ENCODE measurements at places on chromosomes 4 and X. TPM values are rescaled to one million over a fixed set of nuclear protein-coding genes. Genes with fewer than 3 reads are reported as not detected.

GRCh38 chr4:34422472-34423175 lies 1821.7 kb downstream of the ARAP2 start:
- DNase-seq, result no peak

DNA sequence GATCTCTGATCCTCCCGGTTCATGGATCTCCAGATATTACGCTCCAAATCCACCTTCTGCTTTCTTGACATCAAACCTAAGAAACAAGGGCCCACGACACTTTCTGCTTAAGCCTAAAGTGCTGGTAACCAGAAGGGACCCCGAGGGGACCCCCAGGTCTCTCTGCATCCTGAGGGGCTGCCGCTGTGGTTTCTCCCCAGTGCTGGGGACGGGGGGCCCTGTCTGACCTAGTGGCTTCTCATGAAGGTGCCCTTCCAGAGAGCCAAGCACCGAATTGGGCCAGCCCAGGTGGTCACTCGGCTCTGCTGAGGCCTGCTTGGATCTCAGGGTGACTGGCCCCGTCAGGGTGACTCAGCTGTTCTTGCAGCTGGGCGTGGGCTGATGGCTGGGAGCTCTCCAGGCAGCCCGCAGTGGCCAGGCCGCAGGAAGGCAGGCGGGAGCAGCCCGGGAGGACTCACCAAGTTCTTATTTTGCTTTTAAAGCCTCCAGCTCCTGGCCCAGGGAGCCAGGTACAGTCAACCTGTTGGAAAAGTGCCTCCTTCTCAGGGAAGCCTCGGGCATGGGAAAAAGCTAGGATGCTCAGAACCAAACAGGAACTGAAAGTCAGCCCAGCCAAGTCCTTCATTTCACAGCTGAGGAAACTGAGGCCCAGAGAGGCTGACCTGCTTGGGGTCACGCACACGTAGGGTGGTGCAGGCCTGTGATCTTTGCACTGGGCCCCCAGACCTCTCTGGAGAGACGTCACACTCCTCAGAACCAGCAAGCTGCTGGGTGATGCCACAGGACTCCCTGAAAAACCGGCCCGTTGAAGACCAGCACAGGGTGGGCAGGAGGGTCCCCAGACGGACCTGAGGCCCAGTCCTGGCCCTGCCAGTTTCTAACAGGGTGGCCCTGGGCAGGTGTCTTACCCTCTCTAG lies 16.7 kb downstream of the BLOC1S4 start:
- no peak for DNase-seq

GRCh38 chrX:118536204-118536603 lies 40.6 kb downstream of the DOCK11 start:
- DNase-seq, result no peak

Gene SMIM10
- 0.51 TPM for total RNA-seq

DNA sequence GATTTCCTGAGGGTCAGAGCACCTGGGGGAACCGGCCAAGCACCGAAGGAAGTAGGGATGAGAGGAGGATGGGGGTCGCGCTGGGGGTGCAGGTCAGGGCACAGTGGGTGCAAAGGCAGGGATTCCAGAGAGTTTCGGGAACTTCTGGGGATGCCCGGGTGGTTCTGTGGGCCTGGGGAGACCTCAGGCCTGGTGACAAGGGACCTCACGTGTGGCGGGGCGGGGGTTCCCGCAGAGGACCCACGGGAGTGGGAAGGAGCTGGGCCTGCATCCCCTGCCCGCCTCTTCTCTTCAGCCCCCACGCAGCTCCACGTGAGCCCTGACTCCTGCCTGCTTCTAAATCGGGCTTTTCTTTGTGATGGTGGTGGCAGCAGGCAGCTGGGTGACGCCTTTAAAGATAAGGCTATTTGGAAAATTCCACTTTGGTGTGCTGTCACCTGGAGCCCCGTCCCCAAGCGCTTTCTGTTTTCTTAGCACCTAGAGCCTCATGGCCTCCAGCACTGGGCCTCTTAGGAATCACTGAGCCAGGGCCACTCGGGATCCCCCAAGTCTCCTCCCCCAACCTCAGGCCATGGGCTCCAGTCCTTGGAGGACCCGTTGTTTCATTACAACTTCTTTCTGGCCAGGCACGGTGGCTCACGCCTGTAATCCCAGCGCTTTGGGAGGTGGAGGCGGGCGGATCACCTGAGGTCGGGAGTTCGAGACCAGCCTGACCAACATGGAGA lies 7.1 kb upstream of the TBC1D14 start:
- no peak for DNase-seq

GRCh38 chr4:139823746-139824145 lies 158.1 kb downstream of the MGST2 start:
- no peak for DNase-seq

- no peak for DNase-seq
These were observed 41.3 kb upstream of the GPR78 start for GRCh38 chr4:8538703-8539567.

- DNase-seq, result no peak
These were observed 550.5 kb upstream of the BOD1L1 start for GRCh38 chr4:14177987-14178386.

DNA sequence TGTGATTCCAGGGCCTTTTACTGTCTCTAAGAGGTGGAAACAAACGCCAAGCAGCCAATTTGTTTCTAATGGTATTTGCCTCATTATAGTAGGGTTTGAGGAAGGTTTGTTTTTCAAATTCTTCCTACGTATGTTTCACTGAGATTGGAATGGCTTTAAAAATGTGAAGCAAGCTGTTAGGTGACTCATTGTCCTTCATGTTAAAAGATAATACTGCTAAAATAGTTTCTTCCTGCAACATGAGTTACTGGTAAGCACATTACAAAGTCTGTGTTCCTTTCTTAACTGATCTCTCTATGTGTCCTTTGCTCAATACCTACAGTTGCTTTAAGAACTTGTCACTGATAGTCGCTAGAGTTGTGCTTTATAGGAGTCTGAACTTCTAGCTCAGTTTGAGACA lies 1183.9 kb downstream of the RPA4 start:
- DNase-seq, result no peak

DNA sequence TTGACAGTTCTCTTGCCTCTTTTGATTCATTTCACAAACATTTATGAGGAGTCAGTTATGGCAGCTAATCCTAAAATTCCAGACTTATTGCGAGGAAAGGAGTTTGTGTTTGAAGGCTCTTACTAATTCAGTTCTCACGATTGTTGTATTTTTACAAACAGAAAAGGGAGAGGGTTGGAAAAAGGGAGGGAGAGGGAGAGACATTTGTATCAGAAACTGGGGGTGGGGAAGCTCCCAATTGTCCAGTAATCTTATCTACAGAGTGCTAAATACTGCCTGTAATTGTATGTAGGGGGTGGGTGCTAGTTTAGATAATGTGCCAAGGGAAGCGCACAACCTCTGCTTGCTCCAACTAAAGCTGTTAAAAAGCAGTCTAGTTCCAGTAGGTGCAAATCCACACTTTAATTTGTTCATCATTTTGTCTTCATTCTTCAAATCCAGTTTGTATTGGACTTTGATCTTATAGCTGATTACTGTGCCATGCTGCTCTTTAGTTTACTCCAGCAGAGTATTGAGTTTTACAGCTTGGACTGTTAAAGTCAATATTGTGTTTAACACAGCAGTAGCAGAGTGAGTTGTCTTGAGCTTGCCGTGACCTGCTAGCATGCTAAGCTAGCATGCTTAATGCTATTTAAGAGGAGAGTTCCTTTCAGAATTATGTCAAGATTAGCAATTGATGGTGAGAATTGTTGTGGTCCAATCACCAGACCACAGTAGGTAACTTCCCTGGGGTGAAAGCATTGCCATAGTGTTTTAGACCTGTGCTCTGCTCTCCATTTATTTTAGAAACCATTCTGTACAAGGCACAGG lies 13.9 kb downstream of the FNIP2 start:
- DNase-seq, result no peak

Gene RXFP1
- total RNA-seq, result not detected

DNA sequence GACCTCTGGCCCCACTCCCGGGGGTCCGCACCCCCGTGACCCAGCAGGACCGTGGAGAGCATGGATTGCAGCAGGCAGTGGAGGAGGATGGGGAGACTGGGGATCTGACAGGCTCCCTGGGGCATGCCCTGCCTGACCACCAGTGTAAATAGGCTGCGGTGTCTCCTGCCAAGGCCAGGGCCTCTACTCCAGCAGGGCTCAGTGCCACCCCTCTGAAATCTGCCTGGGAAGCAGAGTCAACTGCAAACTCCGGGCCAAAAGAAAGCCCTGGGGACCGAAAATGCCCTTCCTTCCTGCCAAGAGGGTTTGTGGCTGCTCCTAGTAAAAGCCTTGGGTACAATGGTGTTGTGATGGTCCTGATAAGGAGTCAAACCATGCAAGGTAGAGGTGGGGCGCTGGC lies 6.4 kb downstream of the ADRA2C start:
- no peak for DNase-seq
